HuH-7 (cell line): ENCODE measurements at places on chromosomes 1 and 21.
A peak's percentile ranks its signal among the peaks of the same experiment; 100 is the strongest.

GRCh38 chr1:152001631-152002584 is 8.2 kb upstream of the S100A10 start:
- peak; percentile 52 for DNase-seq

DNA sequence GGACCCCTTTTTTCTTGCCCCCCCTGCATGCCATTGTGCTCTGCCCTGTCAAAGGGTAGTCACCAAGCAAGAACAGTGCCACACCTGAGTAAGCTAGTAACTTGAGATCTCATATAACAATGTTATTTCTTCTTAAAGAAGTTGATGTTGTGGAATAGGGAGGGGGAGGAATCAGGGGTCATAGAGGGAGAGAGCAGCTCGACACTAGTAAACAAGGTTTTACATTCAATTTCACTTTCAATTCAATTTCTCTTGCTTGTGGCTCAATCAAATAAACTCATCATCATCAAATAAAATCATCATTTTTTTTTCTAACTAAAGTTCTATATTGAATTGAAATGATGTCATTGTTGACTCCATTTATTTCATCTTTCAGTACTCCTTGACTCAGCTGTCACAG is 106.4 kb downstream of the CRB1 start:
- DNase-seq = no peak

- DNase-seq = no peak
Measured at GRCh38 chr1:185155600-185156287, 1.0 kb downstream of the TRMT1L start.

- no peak for DNase-seq
Measured at GRCh38 chr21:27101523-27101922, 134.6 kb upstream of the ADAMTS5 start.

DNA sequence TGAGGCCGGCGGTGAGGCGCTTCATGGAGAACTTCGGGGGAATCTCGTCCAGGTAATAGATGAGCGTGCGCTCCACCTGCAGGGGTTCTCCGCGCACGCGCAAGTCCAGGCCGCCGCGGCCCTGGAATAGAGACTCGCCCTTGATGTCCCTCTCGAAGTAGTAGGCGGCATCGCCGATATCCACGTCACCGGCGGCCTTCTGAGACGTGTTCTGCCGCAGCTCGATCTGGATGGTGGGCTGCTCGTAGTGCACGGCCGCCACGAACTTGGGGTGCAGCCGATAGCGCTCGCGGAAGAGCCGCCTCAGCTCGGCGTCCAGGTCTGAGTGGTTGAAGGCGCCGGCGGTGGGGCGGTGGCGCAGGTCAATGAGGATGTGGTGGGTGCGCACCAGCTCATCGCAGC is 726 bp downstream of the TACSTD2 start:
- DNase-seq = no peak

- DNase-seq = no peak
Measured at GRCh38 chr1:54965624-54966340, 14.6 kb upstream of the TMEM61 start.

- no peak for DNase-seq
Measured at GRCh38 chr1:165152109-165152508, 204.4 kb downstream of the LMX1A start.

- DNase-seq = no peak
Measured at GRCh38 chr1:225914947-225915346, 9.1 kb downstream of the PYCR2 start.

DNA sequence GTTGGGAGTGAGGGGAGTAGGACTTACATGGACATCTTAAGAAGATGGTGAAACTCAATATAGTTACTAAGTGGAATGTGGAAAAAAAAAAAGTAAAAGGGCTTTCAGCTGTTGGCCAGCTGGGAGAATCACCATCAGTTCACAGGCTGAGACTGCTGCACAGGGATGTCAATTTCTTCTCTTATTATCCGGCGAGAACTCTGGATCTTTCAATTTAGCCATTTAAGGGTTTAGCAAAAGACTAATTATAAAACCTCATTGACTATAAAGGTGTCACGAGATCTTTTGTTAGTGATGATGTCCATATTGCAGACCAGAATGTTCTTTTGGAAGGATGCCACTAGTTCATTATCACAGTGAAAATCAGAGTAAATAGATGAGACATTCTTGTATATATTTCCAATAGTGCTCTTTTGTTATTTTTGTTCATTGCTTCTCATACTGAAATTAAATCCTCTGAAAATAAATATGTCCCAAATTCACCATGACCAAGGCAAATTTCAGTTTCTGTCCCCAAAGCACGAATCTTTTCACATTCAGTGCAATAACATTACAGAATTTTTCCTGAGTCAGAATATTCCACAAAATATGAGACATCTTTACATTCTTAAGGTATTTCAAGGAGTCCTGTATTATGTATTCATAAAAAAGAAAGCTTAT is 266.1 kb downstream of the DNM3 start:
- no peak for DNase-seq

GRCh38 chr1:58941471-58942289 is 157.8 kb upstream of the JUN start:
- DNase-seq = no peak

GRCh38 chr1:22457345-22457744 is 5.7 kb downstream of the ZBTB40 start:
- DNase-seq = no peak

DNA sequence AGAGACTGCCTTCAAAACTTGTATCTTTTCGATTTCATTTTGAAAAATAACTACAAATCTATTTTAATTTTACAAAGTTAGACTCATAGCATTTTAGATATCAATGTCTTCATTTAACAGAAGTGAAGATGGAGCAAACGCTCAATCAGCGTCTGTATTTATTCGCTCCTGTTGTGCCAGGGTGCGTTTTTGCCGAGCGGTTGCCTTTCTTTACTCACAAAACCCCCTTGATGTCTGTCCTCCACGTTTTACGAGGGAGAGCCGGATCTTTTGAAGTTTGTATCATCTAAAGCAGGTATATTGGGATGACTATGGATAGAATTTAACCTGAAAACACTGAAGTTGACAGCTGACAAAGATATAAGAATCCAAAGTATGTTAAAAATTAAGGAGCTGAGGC is 44.6 kb downstream of the MRPL39 start:
- DNase-seq = no peak

DNA sequence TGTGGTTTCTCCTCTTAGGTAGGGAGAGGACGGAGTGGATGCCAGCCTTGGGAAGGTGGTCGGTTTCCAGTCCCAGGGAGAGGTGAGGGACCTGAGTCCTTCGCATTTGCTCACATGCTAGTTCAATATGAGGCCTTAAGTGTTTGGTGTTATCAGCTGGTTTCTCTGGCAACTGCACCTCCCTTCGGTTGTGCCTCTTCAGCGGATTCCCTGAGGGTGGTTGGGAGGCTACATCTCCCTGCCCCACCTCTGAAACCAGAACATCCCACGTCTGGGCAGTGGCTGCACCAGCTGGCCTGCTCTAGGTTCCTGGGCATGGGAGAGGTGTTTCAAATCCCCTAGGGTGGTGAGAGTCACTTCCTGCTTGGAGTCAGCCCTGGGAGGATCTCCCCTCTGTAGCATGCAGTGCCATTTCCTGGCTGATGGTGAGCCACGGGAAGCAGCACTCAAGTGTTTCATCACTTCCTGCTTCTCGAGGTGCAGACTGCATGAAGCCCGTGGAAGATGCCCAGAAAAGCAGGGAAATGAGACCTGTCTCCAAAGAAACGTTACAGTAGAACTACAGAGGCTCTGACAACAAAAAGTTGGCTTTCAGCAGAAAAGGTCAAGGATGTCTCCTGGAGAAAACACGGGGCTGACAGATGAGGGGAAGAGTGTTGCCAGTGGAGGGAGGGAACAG is 4.5 kb downstream of the TMEM125 start:
- no peak for DNase-seq

- no peak for DNase-seq
Measured at GRCh38 chr1:94999456-95000131, 72.7 kb upstream of the CNN3 start.
